ENCODE measurements at places on chromosomes 16 and 17.

DNA sequence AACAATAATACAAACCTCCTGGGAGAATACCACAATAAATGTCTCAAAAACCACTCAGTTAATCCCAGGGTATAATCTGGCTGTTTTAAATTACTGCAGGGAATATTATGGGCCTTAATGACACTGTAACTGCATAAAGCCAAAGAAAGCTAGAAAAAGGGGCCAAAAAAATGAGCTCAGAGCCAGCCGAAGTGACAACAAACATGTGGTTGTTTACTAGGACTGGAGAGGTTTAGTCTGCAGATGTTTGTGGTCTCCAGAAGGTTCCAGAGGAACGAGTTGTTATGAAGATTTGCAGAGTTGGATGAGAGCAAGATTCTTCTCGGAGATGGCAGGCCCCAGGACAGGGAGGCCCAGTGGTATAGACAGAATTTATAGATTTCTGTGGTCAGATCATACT lies 97.1 kb upstream of the AKTIP start:
- no peak for DNase-seq

GRCh38 chr16:30104492-30104891 lies 8.5 kb upstream of the YPEL3 start:
- no peak for DNase-seq

DNA sequence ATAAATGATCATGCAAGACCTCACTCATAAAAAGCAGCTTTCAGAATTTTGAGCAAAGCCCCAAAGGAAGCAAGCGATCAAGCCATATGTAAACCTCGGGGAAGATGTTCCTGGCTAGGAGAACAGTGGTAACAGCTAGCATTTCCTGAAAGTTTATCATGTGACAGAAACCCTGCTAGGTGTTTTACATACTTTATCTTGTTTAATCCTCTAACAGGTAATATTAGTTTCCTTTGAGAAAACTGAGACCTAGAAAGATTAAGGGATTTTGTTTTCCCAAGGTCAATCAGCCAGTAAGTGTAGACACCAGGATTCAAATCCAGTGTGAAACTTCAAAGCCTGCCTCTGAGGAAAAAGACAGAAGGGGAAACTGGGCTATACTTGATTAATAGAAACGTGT lies 362.4 kb upstream of the MAF start:
- no peak for DNase-seq

- DNase-seq: no peak
Observed at GRCh38 chr16:52621651-52622050, 74.7 kb upstream of the TOX3 start.

- DNase-seq: no peak
Observed at GRCh38 chr16:55204923-55205322, 119.1 kb upstream of the IRX6 start.

DNA sequence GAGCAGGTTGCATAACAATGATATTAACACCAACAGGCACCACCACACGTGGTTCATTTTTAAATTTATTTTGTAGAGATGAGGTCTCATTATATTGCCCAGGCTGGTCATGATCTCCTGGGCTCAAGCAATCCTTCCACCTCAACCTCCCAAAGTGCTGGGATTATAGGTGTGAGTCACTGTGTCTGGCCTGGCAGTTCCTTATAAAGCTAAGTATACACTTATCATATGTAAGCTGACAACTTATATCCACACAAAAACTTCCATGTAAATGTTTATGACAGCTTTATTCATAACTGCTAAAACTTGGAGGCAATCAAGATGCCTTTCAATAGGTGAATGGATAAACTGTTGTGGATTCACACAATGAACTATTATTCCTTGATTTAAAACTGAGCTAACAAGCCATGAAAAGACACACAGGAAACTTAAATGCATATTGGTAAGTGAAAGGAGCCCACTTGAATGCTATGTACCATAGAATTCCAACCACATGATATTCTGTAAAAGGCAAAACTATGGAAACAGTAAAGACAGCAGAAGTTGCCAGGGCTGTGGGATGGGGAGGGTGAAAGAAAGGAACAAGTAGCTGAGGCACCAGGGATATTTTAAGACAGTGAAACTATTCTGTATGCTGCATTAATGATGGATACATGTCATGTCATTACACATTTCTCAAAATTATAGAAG lies 156.5 kb upstream of the KCNJ18 start:
- no peak for DNase-seq

DNA sequence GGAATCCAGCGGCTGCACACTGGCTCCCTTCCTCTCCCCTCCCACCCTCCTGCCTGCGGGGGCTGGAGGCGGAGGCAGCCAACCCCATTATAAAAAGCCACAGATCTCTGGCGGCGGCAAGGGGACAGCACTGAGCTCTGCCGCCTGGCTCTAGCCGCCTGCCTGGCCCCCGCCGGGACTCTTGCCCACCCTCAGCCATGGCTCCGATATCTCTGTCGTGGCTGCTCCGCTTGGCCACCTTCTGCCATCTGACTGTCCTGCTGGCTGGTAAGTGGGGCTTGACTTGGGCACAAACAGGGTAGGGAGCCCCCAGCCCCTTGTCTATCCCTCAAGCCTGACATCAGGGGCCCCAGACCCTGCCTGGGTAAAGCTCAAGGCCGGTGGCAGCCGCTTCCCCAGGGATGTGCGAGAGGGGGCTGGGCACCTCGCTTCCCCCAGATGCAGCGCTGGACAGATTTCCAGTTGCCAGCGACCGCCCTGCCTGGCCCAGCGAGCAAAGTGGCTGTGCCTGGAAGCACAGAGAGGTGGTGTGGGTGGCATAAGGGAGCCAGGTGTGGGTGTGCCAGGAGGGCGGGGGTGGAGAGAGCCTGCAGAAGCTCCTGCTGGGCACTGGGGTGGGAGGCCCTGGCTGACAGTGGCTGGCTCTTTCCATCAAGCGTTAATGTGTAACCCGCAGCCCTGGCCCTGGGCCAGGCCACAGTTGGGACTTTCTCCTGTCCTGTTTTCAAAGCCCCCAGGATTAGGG lies at the start of gene CX3CL1:
Gene CX3CL1, plus strand, starts transcription at position 119 of the 745 bp plus-strand sequence. Its CDS starts 79 bp downstream, at position 198.
- no peak for DNase-seq

- DNase-seq: no peak
Observed at GRCh38 chr16:27174007-27174406, 29.3 kb upstream of the KDM8 start.

- DNase-seq: no peak
Observed at GRCh38 chr16:8865145-8865882, 3.5 kb downstream of the CARHSP1 start.

DNA sequence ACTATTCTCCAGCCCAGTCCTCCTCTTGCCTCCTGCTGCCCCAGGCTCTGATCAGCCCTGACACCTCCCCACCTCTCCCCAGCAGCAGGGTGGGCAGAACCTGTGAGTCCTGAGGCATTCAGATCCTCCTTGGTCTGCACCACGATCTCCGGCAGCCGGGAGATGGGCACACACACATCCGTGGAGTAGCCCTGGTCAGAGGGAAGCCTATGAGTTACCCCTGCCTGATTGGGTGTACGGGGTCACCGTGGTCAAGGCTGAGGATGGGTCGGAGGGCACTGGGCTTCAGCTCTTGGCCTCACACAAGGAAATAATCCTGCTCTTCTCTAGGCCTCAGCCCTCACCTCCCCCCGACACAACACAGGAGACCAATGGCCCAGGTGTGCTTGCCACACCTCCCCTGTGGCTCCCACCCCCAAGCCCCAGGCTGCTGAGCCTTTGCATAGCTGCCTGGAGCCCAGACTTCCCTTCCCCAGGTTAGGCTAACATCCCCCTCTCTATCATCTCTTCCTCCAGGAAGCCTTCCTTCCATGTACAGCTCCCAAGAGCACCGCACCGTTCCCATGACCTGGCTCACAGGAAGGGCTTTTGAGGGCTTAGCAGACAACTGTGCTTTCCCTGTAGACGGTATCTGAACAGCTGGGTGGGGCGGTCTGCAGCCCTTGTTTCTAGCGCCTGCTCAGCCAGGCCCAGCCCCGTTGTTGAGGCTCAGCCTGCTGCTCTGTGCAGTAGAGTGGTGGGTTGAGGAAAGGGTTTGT lies 3.7 kb downstream of the LDHD start:
- DNase-seq: no peak

GRCh38 chr17:11814655-11815262 lies 182.5 kb downstream of the ZNF18 start:
- DNase-seq: no peak

- no peak for DNase-seq
Observed at GRCh38 chr16:67163999-67164558, 466 bp upstream of the HSF4 start.

DNA sequence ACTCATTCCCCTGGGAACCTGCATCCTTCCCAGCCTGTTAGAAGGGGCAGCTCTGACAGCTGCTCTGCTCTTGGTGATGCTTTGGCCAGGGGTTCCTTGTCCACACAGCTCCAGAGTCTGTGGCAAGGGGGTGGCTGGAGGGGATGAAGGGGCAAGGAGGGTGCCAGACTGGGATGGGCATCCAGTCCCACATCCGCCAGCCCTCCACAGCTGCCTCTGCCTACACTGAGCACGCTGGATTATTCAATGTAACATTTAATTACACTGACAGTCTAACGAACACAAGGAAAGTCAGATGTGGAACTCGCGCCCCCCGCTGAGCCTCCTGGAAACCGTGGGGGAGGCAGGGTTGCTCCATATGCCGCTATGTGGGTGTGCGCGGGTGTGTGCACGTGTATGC lies 101.1 kb downstream of the C16orf78 start:
- no peak for DNase-seq

GRCh38 chr16:67260426-67261063 lies 11.8 kb downstream of the SLC9A5 start:
- DNase-seq: no peak

GRCh38 chr17:75459590-75460267 lies 3.3 kb downstream of the TMEM94 start:
- no peak for DNase-seq

GRCh38 chr16:11501632-11502031 lies 85.1 kb downstream of the LITAF start:
- DNase-seq: no peak

All from activated CD8-positive, alpha-beta memory T cell treated with anti-CD3 and anti-CD28 coated beads for 48 hours (primary cell).